ENCODE measurements at places on chromosomes 5 and 9.

GRCh38 chr5:17183831-17184230 is 33.6 kb upstream of the BASP1 start:
- DNase-seq = no peak

GRCh38 chr5:134242146-134242545 is 16.3 kb upstream of the PPP2CA start:
- DNase-seq = no peak

DNA sequence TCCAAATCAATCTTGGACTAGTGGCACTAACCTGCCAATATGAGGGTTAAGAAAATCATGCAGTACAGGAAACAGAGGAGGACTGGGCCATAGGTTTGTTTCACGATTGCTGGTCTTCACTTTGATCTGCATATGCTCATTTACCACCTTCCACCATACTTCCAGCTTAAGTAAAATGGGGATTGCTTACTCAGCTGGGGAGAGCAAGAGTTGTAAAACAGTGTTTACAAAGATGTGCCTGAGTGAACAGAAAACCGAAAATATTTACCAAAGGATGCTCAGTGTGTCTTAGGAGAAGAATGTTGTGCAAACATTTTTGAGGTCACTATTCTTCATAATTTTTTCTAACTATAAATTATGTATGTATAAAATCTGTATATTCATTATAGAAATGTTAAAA is 65.1 kb upstream of the DNAH5 start:
- DNase-seq = no peak

GRCh38 chr5:175842951-175843793 is 28.2 kb upstream of the CPLX2 start:
- no peak for DNase-seq

DNA sequence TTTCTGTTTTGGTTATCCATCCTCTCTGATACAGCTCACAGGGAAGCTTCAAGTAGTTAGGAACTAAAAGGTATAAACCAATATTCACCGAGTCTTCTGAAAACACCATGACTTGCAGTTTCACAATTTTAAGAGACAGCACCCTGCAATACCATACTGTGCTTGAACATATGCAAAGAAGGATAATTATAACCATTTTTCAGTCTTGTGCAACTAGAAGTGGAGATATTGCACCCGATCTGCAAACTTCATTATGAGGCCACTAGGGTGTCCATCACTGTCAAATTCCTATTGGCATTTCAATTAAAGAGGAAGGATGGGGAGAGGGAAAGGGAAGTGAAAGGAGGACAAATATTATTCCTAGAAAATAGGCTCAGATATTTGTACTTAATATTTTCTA is 32.4 kb upstream of the CEP120 start:
- DNase-seq = no peak

DNA sequence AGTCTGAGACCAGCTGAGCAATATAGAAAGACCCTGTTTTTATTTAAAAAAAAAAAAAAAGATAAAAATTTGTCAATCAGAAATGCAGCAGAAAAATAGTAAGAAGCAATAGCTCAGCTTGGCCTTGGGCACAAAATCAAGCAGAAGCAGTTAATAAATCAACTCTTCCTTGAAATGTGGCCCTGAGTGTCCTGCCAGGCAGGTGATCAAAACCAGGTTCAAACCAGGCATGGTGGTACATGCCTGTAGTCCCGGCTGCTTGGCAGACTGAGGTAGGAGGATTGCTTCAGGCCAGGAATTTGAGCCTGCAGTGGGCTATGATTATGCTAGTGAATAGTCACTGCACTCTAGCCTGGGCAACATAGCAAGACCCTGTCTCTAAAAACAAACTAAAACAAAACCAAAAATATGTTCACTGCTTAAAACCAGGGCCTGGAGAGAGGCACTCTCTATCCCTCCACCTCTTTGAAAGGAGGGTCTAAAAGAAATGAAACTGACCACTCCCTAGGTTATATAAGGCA is 27.9 kb upstream of the KLF9 start:
- DNase-seq = no peak

- DNase-seq = no peak
Measured at GRCh38 chr9:27402626-27403025, 105.7 kb upstream of the EQTN start.

DNA sequence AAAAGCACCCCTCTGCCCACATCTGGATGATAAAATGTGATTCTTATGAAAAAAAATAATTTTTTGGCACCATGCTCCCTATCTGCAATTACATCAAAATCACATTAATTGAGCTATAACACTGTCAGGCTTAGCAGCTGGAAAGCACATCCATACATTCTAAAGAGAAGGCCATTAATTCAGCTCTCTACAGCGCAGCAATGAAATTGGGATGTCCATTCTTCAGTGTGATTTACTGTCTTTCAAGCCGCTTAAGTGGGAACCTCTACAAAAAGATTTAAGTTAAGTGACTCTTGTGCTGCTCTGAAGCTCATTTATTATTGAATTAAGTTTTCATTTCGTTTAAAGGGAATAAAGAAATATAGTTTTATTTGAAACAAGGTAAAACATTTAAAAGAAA is 171.3 kb downstream of the EBF1 start:
- no peak for DNase-seq

DNA sequence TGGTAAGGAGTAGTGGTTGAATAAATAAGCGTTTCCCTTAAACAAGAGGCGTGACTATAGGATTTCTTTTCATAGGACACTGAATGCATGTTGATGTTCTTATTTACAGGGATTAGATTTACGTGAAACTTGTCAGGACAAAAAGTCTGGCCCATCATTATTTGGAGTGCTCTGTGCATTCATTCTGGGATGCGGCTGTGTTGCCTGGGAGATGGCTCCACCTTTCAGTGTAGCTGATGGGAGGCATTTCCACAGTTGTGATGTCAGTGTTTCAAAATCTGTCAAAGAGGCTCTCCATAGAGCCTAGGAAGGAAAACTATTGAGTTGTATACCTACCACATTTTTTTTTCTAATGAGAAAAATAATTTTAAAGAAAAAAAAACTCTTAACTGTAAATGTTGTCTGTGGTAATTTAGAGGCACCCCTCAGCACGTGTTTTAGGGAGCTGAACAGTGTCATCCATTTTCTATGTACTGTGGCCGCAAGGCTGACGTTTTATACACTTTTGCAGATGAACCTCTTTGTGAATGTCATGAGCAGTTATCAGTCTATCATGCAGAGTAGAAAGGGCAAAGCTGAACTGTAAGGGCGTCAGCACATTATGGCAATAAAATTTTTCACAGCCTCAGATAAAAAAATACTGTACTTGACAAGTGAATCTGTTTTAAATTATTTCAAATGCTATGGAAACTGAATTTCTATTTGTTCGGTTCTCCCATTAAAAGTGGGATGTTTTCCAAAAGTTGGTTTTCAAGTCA is 202.7 kb downstream of the PBX3 start:
- no peak for DNase-seq

- no peak for DNase-seq
Measured at GRCh38 chr5:143601917-143602333, 198.4 kb upstream of the NR3C1 start.

DNA sequence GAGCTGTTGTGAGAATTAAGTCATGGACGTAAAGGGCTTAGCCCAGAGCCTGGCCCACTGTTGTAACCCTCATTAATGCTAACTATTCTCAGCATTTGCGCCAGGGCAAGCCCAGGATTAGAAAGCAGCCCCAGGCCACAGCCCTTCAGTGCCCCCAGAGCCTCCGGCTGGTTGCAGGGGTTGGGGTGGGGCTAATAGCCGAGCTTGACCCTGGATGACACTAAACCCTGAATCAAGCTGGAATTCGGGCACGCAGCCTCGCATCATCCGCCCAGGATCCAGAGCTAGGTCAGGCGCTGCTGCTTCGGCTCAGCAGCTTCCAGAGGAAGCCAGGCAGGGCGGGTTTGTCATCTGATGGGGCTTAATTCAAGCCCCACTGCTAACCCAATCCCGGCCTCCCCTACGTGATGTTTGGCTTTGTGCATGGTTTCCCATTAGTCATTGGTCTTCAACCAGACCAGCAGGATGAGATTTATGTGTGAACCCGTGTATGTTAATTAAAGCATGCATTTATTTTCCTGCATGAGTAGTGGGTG is 1.2 kb upstream of the MEGF9 start:
- DNase-seq = no peak

DNA sequence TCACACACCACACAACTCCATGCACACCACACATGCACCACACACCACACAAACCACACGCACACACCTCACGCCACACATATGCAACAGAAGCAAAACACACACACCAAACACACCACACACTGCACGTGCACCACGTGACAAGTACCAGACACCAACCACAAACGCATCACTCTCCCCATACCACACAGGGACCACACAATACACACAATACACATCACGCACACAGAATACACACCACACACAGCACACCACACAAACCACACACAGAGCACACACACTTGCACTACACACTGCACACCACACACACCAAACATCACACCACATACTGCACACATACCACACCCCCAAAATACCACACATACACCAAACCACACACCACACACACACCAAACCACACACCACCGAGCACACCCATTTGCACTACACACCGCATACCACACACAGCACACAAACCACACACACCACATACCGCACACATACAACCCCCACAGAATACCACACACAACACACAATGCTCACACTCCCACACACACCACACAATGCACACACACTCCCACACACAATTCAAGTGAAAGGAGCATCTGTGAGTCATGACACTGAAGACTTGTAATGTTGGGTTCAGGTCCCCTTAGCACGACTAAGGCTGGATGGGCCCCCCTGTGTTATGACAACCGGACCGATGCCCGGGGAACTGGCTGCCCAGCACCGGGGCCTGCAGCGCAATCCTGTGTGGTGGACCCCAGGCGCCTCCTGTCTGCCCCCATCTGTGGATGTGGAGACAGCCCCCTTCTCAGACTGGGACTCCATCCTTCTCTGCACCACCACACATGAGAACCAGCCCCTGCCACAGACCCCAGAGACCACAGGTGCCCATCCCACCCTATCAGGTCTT is 6.0 kb upstream of the ZDHHC11 start:
- no peak for DNase-seq

DNA sequence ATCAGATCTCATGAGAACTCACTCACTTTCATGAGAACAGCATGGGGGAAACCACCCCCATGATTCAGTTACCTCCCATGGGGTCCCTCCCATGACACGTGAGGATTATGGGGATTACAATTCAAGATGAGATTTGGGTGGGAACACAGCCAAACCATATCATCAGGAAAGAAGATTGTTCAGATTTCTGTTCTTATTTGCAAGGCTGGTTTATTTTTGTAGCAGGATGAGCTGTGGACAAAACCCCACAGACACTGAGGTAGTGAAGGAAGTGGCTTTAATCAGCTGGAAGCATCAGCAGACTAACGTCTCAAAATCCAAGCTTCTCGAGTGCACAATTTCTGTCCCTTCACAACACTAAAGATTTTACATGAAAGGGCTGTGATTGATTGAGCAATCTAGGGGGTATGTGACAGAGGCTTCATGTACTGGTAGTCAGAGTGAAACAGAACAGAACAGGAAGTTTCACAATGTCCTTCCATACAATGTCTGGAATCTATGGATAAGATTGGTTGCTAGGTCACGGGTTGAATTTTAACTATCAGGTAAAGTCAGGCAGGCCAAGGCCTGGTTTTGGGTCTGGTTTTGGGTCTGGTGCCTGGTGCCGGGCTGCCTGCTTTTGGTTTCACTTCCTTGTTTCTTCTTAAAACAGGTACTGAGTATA is 91.3 kb upstream of the ZNF366 start:
- DNase-seq = peak; percentile 20

DNA sequence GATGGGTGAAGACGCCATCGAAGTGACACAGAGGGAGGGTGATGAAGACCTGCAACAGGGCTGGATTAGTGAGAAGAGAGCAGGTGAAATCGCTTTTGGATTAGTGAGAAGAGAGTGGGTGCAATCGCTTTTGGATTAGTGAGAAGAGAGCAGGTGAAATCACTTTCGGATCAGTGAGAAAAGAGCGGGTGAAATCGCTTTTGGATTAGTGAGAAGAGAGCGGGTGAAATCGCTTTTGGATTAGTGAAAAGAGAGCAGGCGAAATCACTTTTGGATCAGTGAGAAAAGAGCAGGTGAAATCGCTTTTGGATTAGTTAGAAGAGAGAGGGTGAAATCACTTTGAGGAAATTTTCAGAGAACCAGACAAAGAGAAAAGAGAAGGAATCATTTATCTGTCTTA is 67.2 kb upstream of the TRIO start:
- DNase-seq = no peak
